Fibroblast of villous mesenchyme (primary cell): ENCODE measurements at places on chromosomes 2 and 18. TPM values are rescaled to one million over a fixed set of nuclear protein-coding genes. Genes with fewer than 3 reads are reported as not detected.
A peak's percentile ranks its signal among the peaks of the same experiment; 100 is the strongest.

DNA sequence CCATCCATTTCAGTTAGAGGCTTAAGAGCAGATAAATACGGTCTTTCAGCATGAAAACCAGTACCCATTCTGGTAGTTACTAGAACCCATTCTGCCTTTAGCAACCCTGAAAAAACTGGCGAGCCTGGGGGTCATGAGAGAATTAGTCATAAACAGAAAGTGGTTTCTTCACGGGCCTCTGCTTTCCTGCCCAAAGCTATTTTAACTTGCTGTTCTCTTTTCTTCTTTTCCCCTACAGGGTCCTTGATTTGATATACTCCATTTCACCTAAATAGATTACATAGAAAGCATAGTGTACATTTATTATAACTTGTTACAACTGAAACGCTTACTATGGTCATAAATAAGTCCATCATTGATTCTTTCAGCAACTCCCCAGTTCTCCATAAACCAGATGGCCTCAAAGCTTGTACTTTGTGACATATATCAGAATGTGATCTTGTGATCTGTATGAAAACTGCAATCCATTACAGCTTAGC, 48.3 kb downstream of the WDFY1 start:
- DNase-seq = peak; percentile 64

GRCh38 chr2:8566774-8567468, 114.9 kb upstream of the ID2 start:
- no peak for DNase-seq

GRCh38 chr2:179354739-179355537, 90.3 kb upstream of the SESTD1 start:
- peak; percentile 12 for DNase-seq

GRCh38 chr2:208798698-208799097, 392.1 kb downstream of the PTH2R start:
- DNase-seq = no peak

Gene PLB1
- 0.32 and 3.0 TPM in 2 replicates for total RNA-seq
